ENCODE measurements at places on chromosomes 3 and 15.

DNA sequence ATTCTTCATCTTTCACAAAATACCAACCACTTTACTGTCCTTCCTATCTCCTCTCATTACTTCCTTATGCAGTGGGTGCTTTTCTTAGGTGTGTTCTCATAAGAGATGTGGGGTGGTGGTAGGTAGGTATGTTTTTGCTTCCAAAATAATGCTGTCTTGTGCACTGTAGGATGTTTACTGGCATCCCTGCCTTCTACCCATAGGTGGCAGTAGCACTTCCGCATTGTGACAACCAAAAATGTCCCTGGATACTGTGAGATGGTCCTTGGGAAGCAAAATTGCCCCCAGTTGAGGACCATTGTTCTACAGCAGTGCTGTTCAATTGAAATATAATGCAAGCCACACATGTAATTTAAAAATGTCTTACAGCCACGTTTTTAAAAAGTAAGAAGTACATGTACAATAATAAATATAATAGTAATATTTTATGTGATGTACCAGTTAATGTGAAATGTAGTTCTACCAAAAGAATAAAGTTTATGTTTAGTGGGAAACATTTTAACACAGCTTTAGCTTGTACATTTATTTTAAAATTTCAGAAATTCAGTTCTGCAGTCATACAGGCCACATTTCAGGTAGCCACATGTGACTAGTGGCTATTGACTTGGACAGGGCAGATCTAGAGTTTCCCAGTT is 75.2 kb downstream of the NEO1 start:
- DNase-seq = peak; percentile 3

- DNase-seq = no peak
These were observed 13.3 kb upstream of the LRRC15 start for GRCh38 chr3:194382892-194383223.

DNA sequence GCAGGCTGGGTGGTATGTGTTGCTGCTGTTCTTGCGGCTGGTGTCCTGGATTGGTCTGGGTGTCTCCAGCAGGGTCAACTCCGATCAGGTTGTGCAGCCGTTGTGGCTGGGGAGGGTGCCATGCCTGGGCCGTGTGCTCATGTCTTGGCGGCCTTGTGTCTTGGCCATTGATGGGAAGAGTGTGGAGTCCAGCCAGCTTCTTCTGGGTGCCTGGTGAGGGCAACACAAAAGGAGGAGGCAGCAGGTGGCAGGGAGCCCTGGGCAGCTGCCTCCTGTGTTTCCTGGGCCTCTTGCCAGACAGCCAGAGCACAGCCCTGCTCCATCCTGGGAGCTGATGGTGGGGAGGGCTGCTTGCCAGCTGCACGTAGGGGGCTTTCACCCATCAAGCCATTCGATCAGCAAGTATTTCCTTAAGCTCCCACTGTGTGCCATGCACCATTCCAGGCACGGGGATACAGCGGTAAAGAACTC is 4.3 kb downstream of the CHAC1 start:
- no peak for DNase-seq

- no peak for DNase-seq
These were observed 505.9 kb downstream of the ZIC1 start for GRCh38 chr3:147915057-147915456.

- DNase-seq = no peak
These were observed 25.1 kb downstream of the ACAA1 start for GRCh38 chr3:38111696-38112377.

- DNase-seq = no peak
These were observed 542 bp downstream of the INKA1 start for GRCh38 chr3:49803465-49804140.

GRCh38 chr15:27509014-27509413 is 538.0 kb downstream of the GABRG3 start:
- no peak for DNase-seq

DNA sequence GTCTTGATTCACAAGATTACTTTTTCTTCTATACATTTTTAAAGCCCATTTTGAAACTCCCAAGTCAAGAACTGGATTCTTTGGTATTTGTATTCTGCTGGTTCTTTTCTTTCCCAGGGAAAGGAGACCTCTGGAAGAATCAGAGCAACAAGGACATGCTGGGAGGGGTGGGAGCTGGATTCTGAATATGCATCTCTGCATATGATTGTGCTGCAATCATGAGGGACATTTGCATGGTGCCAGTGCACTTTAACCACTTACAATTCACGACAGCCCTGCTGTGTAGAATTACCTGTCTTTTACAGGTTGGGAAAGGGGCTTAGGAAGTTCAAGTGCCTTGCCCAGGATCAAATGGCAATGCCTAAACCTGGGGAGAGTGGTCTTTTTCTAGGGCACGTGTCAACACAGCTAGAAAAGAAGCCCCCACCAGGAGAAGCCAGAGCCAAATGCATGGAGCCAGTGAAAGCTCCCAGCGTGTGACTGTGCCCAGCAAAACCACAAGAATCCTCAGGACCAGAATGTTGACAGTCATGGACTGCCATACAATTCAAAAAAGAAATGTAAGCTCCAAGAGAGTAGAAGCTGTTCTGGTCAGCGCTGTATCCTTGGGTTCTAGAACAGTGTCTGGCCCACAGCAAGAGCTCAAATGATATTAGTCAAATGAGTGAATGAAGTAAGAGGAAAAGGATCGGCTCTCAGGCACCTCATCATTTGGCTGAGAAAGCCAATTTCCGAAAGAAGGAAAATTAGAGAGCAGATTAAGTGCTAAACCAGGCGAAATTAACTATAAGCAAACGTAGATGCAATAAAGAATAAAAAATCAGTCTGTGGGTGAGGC is 84.5 kb upstream of the MEF2A start:
- no peak for DNase-seq

- DNase-seq = no peak
These were observed 172.3 kb upstream of the GPR149 start for GRCh38 chr3:154602241-154602640.

DNA sequence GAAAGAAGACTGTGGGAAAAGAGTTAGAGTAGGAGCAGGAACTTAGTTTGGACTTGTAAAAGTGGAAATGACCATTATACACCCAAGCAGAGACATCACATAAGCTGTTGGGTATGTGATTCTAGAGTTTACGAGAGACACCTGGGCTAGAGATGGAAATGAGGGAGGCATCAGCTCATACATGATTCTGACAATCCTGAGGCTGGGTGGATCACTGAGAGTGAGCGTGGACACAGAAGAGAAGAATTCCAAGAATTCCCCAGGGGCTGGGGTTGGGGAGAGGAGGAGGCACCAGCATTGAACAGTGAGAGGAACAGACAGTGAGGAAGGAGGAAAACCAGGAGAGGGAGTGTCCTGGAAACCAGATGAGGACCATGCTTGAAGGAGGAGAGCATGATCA is 113.5 kb downstream of the KCNAB1 start:
- no peak for DNase-seq

DNA sequence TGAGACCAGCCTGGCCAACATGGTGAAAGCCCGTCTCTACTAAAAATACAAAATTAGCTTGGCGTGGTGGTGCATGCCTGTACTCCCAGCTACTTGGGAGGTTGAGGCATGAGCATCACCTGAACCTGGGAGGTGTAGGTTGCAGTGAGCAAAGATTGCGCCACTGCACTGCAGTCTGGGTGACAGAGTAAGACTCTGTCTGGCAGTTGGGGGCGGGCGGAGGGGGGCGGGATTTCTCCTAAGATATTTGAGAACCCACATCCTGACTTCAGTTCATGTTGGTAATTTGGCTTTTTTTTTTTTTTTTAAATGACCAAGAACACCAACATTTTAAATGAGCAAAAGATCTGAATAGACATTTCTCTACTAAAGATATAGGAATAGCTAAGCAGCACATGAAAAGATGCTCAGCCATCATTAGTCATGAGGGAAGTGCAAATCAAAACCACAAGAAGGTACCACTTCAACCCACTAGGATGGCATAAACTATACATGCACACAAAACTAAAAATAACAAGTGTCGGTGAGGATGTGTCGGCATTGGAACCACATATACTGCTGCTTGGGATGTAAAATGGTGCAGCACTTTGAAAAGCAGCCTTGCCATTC is 75.6 kb upstream of the LMOD3 start:
- no peak for DNase-seq

Data from GM04503 (cell line).